ENCODE measurements at places on chromosomes 7 and 10.

DNA sequence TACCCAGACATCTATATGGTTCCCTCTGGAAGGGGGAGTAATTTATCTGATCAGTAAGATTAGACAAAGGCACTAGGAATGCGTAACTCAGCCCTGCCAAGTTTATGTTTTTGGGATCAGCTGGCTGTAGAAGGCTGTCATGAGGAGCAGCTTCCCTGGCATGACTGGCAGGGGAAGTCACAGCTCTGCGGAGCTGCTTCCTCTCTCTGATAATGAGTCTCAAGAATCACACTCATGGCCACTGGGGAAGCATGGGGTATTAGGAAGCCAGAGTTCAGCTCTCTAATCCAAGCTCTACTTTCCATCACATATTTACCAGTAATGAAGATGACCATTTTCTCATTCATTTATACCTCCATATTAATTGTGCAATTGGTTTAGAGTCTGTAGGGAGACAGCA, 758.9 kb downstream of the GRM8 start:
- H3K36me3 ChIP-seq: no peaks in the 10 kb centered on the region
- no peak overlapping the region for H3K4me3 ChIP-seq
- no peaks in the 10 kb centered on the region for H3K27me3 ChIP-seq
- no peak for DNase-seq

DNA sequence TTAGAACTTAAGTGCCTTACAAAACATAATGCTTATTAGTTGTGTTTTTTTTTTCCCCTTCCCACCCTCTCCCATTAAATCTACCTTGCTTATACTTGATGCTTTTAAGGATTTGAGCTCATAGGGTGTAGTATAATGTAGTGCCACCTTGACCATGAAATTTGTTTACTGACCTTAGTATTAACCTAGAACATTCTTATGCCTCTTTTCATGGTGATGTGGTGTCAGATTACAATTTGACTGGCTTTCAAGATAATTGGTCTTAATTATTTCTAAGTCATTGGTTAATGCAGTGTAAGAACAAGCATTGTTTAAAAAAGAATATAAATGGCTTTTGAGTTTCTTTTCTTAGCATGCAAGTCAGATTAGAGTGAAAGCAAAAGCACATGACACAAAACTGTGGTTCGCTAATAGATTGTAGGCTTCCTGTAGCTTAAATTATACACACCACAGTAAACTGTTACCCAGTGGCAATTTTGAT, 61.8 kb downstream of the ADD3 start:
- DNase-seq: no peak
- H3K4me1 ChIP-seq: peaks cover 10% of the 10 kb centered on the region
- H3K36me3 ChIP-seq: no peaks in the 10 kb centered on the region

DNA sequence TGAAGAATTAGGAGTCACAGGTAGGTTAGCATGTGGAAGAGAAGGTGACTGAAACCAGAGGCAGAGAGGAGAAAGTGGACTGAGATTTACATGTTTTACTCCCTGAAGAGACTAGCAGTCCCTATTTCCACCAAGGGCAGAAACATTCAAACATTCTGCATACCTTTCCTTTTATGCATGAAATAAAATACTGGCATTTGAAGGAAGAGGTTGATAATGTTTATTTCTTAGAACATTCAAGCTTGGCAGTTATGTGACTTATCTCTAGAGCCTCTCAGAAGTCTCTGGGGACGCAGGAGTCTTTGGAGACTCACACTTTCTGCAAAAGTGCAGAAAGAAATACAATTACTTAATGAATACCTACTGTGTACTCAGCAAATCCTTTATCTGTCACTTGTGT, 507.1 kb upstream of the C7orf33 start:
- H3K27me3 ChIP-seq: no peaks in the 10 kb centered on the region
- peaks cover 3% of the 10 kb centered on the region for H3K4me1 ChIP-seq
- no peak for DNase-seq
- no peaks in the 10 kb centered on the region for H3K36me3 ChIP-seq
- no peak overlapping the region for H3K4me3 ChIP-seq

GRCh38 chr7:24192053-24192452, 91.9 kb upstream of the NPY start:
- no peaks in the 10 kb centered on the region for H3K27me3 ChIP-seq
- no peak overlapping the region for H3K4me3 ChIP-seq
- no peaks in the 10 kb centered on the region for H3K4me1 ChIP-seq
- DNase-seq: no peak
- no peak overlapping the region for H3K27ac ChIP-seq

GRCh38 chr7:116021237-116021636, 9.3 kb downstream of the TFEC start:
- no peak overlapping the region for H3K4me3 ChIP-seq
- H3K27me3 ChIP-seq: no peaks in the 10 kb centered on the region
- DNase-seq: no peak
- no peak overlapping the region for H3K27ac ChIP-seq

DNA sequence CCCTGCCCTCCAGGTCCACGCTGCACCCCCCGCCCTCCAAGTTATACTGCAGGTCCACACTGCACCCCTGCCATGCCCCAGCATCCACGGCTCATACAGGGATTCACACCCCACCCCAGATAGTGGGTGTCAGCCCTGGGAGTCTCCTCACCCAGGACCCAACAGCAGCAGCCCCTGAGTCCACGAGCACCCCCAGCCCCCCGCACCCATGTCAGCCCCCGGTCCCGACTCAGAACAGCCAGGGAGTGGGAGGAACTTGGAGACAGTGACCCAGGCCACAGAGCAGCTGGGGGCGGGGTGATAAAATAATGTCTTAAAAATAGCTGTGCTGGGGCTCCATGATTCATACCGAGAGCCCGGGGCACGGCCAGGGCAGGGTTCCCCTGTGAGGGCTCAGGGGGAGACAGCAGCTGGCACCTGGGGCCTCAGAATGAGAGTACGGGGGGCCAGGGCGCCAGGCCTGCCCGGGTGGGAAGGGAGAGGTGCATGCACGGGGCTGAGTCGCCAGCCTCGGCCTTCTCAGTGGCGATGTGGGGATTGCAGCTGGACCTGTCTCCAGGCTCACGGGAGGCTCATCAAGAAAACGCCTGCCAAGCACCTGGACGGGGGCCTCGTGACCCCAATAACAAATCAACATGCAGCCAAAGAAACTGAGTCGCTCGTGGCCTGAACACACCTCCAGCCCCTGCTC, 29.8 kb downstream of the ADAP1 start:
- H3K4me1 ChIP-seq: no peaks in the 10 kb centered on the region
- no peak overlapping the region for H3K27ac ChIP-seq
- DNase-seq: no peak
- H3K36me3 ChIP-seq: no peaks in the 10 kb centered on the region
- H3K27me3 ChIP-seq: no peaks in the 10 kb centered on the region
- H3K4me3 ChIP-seq: no peak overlapping the region

- H3K4me3 ChIP-seq: no peak overlapping the region
- no peak for DNase-seq
- H3K4me1 ChIP-seq: no peaks in the 10 kb centered on the region
- H3K36me3 ChIP-seq: no peaks in the 10 kb centered on the region
- H3K27ac ChIP-seq: no peak overlapping the region
Measured at GRCh38 chr10:71404503-71405295, 8.0 kb downstream of the CDH23 start.

DNA sequence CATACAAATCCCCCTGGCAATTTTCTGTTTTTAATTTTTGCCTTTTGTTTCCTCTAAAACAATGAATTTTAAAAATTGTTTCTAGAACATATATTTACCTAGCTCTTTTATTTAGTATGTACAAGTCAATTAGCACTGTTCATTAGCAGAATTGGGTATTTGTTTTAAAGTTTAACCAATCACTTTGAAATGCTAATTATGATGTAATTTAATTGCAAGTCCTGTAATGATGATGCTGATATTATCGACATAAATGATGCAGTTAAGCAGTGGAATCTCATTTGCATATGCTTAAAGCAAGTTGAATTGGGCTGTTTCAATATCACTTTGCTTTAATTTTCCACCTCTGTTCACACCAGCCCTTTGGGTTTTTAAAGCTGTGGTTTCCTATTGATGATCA, 2.7 kb downstream of the FOXP2 start:
- H3K4me3 ChIP-seq: no peak overlapping the region
- H3K27me3 ChIP-seq: no peaks in the 10 kb centered on the region
- H3K4me1 ChIP-seq: peaks cover 11% of the 10 kb centered on the region

DNA sequence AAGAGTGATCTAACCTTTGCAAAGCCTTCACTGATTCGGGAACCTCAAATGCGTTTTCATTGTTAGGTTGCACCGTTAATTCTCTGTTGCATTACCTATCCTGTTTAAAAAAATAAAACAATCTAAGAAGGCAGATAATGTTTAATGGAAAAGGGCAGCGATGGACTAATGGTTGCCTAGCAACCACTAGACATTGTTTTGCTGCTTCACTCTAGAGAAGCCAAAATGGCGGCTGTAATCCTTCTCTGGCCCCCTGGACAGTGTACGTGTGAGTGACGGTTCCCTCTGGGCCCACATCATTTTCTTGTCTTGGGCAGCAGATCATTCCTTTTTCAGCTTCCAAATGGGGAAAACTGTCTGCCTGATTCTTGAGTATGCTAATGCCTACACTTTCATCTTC, 43.3 kb downstream of the FAM204A start:
- no peak overlapping the region for H3K27ac ChIP-seq
- H3K4me3 ChIP-seq: no peak overlapping the region
- no peaks in the 10 kb centered on the region for H3K36me3 ChIP-seq
- no peaks in the 10 kb centered on the region for H3K27me3 ChIP-seq
- DNase-seq: no peak

Data from mesendoderm (in vitro differentiated cells).